Retinal pigment epithelial cell (primary cell): ENCODE measurements at places on chromosomes 12 and 14.

DNA sequence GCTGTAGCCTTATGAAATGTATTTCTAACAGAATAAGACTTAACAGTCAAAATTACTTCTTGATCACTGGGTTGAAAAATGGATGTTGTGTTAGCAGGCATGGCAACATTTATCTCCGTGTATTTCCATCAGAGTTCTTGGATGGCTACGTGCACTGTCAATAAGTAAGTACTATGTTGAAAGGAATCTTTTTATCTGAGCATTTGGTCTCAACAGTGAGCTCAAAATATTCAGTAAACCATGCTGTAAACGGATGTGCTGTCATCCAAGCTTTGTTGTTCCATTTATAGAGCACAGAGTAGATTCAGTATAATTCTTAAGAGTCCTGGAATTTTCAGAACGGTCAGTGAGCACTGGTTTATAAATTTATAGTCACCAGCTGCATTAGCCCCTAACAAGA lies 15.5 kb downstream of the SCAF11 start:
- no peak for DNase-seq

- DNase-seq, result no peak
Observed at GRCh38 chr12:63849106-63849620, 4.7 kb downstream of the SRGAP1 start.

DNA sequence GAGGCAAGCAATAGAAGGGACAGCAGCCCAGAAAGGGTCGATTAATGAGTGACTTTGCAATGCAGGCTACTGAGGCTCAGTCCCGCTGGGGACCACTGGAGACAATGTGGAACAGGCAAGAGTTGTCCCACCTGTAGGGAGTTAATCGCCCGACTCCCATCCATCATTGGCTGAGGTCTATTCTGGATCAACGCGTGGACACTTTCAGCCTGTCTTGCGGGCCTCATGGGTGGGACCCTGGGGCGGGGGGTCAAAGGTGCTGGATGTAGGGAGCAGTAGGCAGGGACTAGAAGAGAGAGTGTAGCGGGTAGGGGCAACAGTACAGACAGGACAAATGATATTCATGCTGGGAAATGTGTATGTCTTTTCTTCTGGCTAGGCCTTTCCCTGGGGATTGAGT lies 6.1 kb downstream of the IFI27L2 start:
- no peak for DNase-seq

DNA sequence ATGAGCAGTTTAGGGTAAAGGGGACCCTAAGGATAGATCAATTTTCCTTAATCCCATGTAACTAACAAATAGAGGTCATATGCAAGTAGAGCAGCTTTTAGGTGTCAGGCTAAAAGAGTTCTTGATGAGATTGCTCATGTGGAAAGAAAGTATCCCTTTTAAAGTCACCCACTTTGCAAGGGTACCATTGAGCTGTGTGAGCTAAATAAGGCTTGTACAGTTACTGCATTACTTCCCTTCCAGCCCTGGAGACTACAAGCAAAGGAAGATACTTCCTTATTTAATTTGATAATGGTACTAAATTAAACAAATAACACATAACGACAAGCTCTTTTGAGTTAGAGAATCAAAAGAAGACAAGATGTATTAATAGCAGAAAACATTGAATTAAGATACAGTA lies 191.7 kb downstream of the TMX1 start:
- no peak for DNase-seq

- no peak for DNase-seq
Observed at GRCh38 chr14:104140213-104140462, 1.8 kb downstream of the KIF26A start.

GRCh38 chr12:75505706-75506312 lies 5.6 kb downstream of the KRR1 start:
- DNase-seq, result no peak

DNA sequence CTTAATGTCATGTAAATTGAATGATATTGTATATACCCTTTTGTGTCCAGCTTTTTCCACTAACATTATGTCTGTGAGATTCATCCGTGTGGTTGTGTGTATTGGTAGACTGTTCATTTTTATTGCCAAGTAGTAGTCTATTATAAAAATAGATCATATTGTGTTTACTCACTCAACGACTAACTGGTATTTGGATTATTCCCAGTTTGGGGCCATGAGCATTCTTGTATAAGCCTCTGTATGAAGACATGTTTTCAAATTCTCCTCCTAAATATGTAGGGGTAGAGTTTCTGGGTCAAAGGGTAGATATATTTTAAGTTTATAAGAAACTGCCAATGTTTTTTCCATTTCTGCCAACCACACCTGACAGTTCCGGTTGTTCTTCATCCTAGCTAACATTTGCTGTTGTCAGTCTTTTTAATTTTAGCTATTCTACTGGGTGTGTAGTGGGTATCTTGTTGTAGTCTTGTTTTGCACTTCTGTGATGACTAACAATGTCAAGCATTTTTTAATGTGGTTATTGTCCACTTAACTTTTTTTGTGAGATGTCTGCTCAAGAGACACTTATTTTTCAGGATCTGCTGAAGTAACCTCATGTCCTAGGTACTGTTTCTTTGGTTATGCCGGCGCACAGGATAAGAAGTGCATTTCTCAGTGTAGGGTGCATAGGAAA lies 93.2 kb downstream of the DACT1 start:
- DNase-seq, result no peak

DNA sequence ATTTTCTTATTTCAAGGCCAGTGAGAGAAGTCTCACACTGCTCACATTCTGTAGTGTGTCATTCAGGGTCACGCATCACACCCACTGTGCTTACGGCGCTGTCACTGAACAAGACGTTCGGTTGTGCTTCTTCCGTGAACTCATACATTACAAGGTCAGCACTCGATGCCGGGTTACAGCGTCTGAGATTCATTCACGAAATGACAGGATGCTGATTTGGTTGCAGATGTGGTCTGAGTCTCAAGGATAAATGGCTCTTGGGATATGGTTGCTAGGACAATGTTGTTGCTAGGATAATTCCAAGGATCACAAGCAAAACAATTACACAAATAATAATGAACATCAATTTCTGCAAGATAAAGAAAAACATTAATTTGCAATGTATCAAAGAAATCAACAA lies 47.4 kb downstream of the STX2 start:
- DNase-seq, result no peak

GRCh38 chr14:55151601-55152000 lies 22.5 kb downstream of the LGALS3 start:
- no peak for DNase-seq

GRCh38 chr12:79283364-79283763 lies 407.4 kb downstream of the PAWR start:
- DNase-seq, result no peak

GRCh38 chr14:86673523-86673969 lies 1143.6 kb downstream of the FLRT2 start:
- no peak for DNase-seq

GRCh38 chr14:95033682-95034632 lies 123.4 kb downstream of the DICER1 start:
- DNase-seq, result no peak

GRCh38 chr12:14810167-14810952 lies 3.6 kb downstream of the SMCO3 start:
- no peak for DNase-seq

GRCh38 chr12:6946033-6946919 lies 2.5 kb downstream of the C12orf57 start:
- DNase-seq, result no peak

DNA sequence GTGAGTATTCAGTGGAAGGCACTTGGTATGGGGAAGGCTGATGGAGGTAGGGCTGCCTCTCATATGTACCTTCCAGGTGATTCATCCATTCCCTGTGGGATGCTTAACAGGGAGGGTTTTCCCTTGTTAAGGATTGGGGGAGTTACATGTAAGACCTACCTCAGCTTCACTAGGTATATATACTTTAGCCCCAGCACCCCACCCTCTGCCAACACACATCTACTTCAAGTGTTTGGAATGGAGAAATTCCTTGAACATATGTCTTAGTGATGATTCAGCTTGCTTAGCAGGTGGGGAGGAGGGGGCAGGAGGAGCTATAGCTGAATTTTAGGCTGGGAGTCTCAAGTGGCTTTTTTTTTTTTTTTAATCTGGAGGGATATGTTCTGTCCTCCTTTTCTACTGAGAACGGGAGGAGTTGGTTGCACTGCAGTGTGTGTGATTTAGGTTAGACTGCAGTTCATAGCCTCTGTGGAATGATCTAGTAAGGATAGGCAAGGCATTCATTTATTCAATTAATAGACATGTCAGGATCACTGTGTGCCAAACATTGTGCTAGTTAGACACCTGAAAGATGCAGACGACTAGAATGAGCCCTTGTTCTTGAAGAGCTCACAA lies 1.7 kb downstream of the PIP4K2C start:
- no peak for DNase-seq

DNA sequence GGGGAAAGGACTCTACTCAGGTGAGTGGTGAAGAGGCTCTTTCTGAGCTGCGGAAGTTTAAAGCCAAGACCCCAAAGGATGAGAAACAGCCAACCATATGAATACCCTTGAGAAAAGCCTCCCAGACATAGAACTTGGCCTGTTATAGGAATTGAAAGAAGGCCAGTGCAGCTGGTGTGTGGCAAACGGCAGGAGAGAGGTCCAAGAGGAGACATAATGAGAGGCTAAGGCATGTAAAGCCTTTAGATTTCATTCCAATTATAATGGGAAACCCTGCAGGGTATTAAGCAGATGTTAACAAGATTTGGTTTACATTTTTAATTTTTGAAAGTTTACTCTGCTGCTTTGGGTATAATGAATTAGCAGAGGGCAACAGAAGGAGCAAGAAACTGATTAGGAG lies 552.1 kb upstream of the FBXO33 start:
- DNase-seq, result peak; percentile 10

DNA sequence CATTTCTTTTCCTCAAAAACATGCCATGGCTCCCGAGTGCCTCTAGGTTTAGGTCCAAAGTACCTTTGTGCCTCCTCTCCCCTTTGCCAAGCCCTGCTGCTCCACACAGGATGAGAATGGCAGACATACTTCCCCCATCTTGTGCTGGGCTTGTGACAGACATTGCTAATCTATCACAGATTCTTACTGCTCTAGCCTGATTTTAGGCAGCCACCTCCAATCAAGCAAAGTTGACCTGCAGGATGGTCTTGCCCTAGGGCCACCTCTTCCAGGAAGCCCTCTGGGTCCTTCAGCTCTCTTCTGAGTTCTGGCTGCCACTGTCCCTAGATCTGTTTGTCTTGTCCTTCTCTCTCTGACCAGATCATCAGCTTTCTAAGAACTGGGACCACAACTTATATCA lies 20.5 kb downstream of the FOXN4 start:
- DNase-seq, result no peak

DNA sequence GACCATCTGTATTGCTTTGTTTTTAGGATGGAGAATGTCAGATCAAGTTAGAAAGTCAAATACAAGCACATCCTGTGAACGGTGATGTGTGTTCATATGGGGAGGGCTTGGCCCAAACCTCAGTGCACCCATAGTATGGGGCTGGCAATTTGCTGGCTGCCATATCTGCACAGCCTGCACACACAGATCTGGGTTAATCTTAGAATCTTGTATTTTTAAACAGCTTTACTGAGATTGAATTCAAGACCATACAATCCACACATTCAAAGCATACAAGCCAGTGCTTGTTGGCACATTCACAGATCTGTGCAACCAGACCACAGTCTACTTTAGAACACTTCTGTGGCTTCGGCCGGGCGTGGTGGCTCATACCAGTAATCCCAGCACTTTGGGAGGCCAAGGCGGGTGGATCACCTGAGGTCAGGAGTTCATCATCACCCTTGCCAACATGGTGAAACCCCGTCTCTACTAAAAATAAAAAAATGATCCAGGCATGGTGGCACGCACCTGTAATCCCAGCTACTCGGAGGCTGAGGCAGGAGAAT lies 90.4 kb downstream of the CCDC92 start:
- no peak for DNase-seq

DNA sequence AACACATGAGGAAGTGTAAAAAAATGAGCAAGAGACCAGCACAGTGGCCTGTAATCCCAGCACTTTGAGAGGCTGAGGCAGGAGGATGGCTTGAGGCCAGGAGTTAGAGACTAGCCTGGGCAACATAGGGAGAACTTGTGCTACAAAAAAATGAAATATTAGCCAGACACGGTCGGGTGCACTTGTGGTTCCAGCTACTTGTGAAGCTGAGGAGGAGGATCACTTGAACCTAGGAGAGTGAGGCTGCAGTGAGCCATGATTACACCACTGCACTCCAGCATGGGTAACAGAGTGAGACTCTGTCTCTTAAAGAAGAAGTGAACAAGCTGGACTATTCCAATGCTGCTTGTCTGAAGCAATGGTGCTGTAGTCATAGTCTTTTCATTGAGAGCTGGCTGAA lies 36.3 kb upstream of the MAP3K9 start:
- no peak for DNase-seq

GRCh38 chr12:58557171-58557570 lies 363.1 kb downstream of the LRIG3 start:
- DNase-seq, result no peak

- no peak for DNase-seq
Observed at GRCh38 chr12:53825246-53826081, 73.7 kb upstream of the CISTR start.

DNA sequence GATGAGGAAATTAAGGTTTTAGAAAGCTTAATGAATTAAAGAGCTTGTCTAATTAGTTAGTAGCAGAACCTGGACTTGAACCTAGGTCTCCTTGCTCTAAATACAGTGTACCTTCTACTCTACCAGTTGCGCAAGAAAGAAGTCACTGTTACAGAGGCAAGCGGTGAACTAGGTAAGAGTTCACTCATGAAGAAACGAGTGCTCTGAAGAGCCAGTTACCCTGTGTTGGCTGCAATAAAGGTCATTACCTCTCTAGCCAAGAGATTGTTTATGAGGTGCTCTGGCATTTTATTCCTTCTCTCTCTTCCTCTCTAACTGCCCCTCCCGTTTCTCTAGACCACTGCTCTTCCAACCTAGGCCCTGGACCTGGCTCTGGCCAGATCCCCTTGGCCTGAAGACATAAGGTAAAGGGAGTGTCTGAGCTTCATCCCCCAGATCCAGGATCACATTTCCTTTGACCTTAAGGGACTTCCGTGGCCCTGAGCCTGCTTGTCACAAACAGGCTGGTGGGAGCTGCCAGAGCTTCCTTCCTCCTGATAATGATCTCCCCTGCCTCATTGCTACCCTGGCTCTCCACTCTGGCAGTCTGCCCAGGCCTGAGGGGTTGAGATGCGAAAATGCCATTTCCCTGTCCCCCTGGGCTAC lies 1.9 kb downstream of the RNASE7 start:
- DNase-seq, result no peak

GRCh38 chr12:52713960-52714886 lies 10.9 kb upstream of the KRT77 start:
- no peak for DNase-seq

GRCh38 chr14:51922624-51923023 lies 62.2 kb downstream of the GNG2 start:
- DNase-seq, result peak; percentile 20

- no peak for DNase-seq
Observed at GRCh38 chr12:77001276-77001675, 64.1 kb downstream of the E2F7 start.

- no peak for DNase-seq
Observed at GRCh38 chr14:66268802-66269334, 217.3 kb upstream of the CCDC196 start.

GRCh38 chr12:128613837-128614590 lies 209.7 kb downstream of the SLC15A4 start:
- DNase-seq, result no peak

GRCh38 chr12:89568484-89568883 lies 42.6 kb upstream of the POC1B start:
- DNase-seq, result no peak
